ENCODE measurements at places on chromosomes 13 and 19. TPM values are rescaled to one million over a fixed set of nuclear protein-coding genes. Genes with fewer than 3 reads are reported as not detected.

DNA sequence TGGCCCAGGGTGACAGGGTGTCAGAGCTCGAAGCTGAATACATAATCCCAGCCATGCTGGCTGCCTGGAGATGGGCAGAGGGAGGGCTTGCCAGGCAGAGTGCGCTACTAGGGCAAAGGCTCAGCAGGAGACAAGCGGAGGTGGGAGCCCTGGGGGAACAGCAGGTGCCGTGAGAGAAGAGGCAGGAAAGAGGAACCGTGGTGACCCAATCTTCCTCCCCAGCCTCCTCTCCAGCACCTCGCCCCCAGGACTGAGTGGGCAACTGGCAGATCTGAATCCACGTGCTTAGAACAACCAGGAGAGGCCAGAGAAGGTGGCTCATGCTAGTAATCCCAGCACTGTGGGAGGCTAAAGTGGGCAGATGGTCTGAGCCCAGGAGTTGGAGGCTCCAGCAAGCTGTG, 11.0 kb upstream of the CCL25 start:
- DNase-seq = no peak

DNA sequence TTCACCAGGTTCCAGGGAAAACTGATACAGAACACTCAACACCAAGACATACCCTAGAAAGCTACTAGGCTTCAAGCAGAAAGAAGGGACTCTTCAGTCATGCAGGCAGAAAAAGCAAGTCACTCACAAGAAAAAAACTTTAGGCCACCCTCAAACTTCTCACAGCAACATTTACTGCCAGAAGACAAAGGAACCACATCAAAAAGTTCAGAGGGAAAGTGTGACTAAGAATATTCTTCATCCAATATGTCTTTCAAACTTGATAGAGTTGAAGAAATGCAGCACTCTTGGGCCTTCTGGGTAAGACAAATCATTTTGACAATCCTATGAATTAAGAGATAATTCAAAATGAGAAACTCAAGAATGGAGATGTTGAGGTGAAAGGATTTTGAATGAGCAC, 7.7 kb downstream of the DZIP1 start:
- no peak for DNase-seq

- peak; percentile 58 for DNase-seq
These were observed 11.7 kb downstream of the CIC start for GRCh38 chr19:42280815-42281145.

DNA sequence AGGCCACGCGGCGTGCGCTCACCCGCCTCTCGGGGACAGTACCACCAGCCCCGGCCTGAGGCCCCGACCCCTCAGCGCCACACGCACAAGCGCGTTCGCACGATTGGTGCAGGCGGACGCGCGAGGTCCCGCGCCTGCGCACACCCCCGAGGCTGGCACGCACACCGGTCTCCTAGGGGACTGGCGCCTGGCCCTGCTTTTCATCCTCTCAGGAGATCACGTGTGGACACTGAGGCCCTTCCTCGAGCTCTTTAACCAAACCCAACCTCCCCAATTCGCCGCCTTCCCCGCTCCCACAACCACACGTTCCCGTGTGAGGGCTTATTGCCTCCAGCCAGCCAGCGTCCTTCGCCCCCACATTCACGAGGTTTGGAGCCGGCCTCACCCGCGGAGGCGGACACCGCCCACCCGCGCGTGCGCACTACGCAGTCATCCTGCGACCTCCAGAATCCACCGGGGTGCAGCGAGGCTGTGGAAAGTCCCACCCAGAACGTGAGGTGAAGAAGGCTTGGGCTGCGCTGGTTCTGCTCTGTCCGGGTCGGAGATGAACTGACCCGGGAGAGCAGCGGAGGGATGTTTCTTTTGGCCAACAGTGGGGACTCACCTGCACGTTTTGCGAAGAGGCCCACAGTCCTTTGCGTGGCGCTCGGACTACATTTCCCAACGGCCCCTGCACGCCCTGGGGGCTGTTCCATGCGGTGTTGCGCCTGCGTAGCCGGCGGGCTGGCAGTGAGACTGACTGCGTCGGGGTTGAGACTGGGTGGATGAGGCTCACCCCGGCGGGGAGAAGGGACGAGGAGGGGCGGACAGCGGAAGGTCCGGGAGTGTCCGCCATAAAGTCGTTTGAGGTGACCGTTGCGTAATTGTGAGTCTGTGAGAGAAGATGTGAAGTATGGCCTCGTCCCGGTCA, 539 bp upstream of the ZNF667 start:
- DNase-seq = peak; percentile 96

The GPR42 gene
- not detected for total RNA-seq

DNA sequence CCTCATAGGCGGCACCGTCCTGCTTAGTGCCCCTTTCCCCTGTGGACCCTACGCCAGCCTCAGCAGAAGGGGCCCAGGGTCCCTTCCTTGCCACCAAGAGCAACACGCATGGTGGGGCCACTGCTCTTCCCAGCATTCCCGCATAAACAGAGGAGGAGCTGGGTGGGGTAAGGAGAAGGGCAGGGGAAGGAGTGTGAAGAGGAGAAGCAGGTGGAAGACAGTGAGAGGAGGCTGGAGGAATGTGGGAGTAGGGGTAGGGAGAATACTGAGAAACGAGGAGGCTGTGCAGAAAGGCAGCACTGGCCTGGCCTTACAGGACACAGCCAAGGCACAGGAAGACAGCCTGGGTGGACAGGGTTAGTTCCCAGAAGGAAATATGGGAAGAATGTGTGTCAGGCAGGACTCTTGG, 43.9 kb downstream of the ZNF331 start:
- DNase-seq = no peak

DNA sequence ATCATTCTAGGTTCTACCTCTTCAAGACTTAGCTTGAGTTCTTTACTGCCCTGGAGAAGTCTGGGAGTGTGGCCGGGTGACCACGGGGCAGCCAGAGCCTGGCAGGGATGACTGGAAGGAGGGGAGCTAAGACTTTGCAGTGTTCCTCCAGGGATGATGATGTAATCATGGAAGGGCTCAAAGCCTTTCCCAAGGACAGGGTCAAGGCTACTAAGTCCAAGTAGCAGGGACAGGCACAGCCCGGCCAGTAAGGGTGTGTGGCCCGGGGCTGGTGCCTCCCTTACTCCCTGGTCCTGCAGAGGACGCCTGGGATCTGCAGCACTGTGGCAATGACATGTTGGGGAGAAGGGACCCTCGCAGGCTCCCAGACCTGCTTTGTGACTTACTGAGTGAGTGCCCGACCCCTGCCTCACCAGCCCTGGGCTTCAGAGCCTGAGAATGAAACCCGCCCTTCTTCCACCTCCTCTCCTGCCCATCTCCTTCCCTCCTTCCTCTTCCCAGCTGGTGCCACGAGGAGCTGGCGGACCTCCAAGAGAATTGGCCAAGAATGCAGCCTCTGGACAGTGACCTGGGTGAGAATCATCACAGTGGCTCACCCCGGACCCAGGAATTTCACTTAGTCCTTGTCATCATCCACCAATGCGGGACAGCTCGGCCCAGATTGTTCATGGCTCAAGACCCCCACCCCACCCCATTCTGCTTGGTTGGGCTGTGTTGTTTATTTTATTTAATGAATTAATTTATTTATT, 15.6 kb upstream of the FBXO17 start:
- no peak for DNase-seq

GRCh38 chr19:4303819-4304537, 420 bp upstream of the FSD1 start:
- DNase-seq = no peak

The MTRF1 gene
- 18.3 TPM for total RNA-seq

DNA sequence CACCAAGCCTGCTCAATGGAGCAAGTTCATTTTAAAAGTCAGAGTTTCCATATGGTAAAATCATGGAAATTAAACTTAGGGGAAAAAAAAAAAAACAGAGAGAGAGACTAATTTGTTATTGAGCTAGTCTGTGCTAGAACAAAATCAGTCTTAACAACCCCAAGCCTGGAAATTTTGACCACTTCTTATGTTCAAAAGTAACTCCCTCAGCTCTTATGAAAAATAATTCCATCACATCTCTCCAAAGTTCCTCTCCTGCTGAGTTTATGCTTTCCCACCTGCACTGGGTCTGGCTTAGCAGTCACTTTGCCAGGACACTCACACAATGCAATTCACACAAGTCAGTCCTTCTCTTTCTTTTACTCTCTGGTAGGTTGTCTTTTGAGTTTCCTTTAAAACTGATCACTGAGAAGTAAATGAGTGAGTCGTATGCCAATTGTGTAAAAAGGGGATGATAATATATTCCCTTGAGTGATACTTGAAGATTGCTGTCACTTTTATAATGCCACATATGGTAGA, 92.6 kb downstream of the ENOX1 start:
- no peak for DNase-seq

DNA sequence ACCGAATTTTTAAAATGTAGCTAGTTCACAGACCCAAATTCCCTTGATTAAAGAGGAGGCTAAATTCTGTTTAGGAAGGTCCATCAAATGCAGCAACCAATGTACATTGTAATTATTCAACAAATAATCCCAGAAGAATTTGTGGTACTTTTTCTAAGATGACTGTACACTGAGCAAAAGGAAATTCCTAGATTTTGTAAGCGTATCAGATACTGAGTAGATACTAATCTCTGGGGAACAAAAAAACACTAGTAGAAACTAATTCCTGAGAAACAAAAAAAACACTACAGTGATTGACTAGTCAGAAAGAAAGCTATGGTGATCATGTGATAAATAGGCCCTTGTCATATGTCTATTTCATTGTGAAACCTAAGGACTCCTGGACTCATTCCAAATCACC, 246.1 kb downstream of the PCDH17 start:
- no peak for DNase-seq

The MAMSTR gene
- total RNA-seq = 1.1 TPM

DNA sequence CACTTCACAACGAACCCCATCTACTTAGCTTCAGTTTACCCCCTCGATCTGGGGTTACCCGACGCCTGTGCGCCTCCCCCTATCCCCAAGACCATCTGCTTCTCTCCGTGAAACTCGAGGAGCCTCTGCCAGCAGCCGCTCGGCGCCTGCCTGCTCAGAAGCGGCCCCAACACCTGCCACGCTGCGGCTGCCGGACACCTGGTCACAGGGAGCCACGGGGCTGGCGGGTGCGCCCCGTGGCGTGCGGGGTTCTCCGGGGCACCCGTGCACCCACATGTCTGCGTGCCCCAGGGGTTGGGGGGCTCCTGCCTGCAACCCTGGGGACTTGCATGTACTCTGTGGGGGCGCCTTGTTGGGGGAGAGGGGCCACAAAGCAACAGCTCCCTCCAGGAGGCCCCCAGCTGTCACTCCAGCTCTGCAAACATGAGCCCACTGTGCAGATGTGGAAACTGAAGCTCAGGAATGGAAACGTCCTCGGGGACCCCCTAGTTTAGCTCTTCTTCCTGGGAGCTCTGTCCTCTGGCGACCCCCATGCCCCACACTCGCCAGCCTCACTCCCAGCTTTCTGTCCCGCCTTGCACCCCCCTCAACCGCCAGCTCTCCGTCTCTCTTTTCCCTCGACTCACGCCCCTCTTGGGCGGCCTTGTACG, 7.0 kb upstream of the SEMA6B start:
- DNase-seq = no peak

- DNase-seq = no peak
These were observed 52.8 kb upstream of the ADGRE5 start for GRCh38 chr19:14328406-14328805.

The FBXO46 gene
- 3.6 TPM for total RNA-seq

GRCh38 chr13:57665481-57665880, 33.9 kb downstream of the PCDH17 start:
- no peak for DNase-seq

The PABPC3 gene
- total RNA-seq = 0.27 TPM

The CCNE1 gene
- 3.7 TPM for total RNA-seq

The NOVA2 gene
- 17.5 TPM for total RNA-seq

GRCh38 chr19:50313812-50314536, 15.2 kb downstream of the KCNC3 start:
- no peak for DNase-seq

The MRPS31 gene
- total RNA-seq = 29.7 TPM

GRCh38 chr13:24148414-24149235, 11.9 kb upstream of the SPATA13 start:
- DNase-seq = no peak

- no peak for DNase-seq
These were observed 42.2 kb upstream of the ZNF507 start for GRCh38 chr19:32303193-32303592.

- no peak for DNase-seq
These were observed 16.1 kb upstream of the TPT1 start for GRCh38 chr13:45356966-45357672.

- DNase-seq = no peak
These were observed 123.9 kb upstream of the VSTM2B start for GRCh38 chr19:29401712-29402421.

The VSTM1 gene
- not detected for total RNA-seq
